Hematopoietic multipotent progenitor cell (in vitro differentiated cells): ENCODE measurements at places on chromosomes 7 and 10. TPM values are rescaled to one million over a fixed set of nuclear protein-coding genes. Genes with fewer than 3 reads are reported as not detected.

SUN3 gene
- total RNA-seq, result not detected

DNA sequence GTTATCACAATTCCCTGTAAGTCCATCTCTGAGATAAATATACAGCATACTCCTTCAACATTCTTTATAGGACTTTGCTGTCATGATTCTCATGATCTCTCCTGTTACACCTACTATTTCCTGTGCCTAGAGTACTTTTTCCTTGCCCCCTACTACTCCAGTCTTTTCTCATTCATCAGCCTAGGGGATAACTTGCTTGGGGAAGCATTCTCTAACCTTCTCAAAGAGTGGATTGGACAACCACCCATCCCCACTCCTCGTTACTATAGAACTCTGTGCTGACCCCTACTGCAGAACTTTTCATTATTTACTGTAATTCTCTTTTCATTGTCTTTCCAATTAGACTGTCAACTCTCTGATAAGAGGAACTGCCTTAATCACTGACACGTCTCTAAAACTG, 57.4 kb upstream of the TFEC start:
- no peak for DNase-seq

GRCh38 chr7:2613098-2613930, 18.5 kb upstream of the TTYH3 start:
- no peak for DNase-seq

HILPDA gene
- 7.5 TPM for total RNA-seq

DNA sequence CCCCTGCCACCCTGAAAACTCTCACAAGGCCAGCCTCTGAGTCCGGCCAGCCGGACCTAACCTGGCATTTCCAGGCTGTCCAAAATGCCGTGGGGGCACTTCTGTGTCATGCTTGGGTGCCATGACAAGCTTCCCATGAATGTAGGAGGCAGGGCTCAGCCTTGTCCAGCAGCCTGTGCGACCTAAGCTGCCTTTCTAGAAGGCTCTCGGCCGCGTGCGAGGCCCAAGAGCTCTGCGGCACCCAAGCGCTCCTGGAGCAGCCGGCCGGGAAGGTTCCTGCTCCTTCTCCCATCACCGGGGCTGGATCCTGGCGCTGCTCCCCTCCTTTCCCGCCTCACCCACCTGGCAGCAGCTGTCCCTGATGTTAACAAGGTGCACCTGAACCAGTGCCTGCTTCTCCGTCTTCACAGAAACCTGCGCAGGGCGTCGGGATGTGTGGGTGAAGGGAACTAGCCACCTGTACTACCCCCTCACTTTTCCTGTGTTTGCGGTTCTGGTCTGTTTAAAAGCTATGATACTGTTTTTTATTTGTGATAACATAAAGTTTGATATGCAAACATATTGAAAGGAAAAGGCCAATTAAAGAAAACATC, 6.1 kb downstream of the GPER1 start:
- no peak for DNase-seq

DNA sequence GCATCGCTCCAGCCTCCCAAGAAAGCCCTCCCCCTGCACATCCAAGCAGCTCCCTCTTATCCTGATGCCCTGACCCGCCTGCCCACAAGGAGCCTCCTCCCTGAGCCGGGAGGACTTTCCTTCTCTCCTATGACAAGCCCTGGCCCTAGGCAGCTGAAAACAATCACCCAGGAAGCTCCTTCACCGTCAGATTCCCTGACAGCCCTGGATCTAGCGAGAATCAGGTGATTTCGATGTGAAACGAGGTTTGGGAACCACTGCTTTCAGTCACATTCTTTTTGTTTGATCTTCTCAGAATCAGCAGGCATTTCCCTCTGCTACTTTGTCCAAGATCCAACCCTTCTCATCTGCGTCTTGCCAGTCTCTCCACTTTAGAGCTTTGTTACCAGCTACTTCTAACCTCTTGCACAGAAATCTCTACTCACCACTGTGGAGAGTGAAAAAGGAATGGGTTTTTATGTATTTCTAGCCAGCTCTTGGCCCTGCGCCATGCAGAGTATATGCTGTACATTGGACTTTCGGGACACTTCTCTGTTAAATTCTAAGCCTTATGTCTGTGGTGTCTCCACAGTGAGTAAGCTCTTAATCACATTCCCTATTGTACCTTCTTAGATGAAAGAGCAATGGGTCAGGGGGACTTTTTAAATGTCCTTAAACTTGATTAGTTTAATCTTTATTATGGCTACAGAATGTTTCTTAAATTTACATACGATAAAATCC, 253.2 kb upstream of the C7orf33 start:
- no peak for DNase-seq

DNA sequence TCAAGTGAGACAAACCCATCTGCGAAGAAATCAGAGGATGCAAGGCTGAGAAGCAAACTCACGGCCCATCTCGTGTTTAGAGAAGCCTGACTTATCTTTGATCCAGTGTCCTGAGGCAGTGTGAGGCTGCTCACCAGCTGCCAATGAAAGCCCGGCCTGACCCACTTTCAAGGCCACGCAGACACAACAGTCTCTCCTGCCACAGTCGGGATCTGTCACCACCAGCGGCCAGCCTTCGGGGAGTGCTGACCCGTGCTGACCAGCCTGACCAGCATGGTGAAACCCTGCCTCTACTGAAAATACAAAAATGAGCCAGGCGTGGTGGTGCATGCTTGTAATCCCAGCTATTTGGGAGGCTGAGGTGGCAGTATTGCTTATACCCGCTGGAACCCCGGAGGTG, 7.4 kb upstream of the DNAJB6 start:
- DNase-seq, result no peak

GRCh38 chr10:16787361-16787791, 29.8 kb downstream of the RSU1 start:
- DNase-seq, result no peak

GRCh38 chr10:53601260-53601875, 828.8 kb upstream of the MBL2 start:
- peak; percentile 9 for DNase-seq

BLVRA gene
- 22.6 TPM for total RNA-seq

TAS2R41 gene
- total RNA-seq, result 1.3 TPM

TLX1 gene
- total RNA-seq, result not detected

DNA sequence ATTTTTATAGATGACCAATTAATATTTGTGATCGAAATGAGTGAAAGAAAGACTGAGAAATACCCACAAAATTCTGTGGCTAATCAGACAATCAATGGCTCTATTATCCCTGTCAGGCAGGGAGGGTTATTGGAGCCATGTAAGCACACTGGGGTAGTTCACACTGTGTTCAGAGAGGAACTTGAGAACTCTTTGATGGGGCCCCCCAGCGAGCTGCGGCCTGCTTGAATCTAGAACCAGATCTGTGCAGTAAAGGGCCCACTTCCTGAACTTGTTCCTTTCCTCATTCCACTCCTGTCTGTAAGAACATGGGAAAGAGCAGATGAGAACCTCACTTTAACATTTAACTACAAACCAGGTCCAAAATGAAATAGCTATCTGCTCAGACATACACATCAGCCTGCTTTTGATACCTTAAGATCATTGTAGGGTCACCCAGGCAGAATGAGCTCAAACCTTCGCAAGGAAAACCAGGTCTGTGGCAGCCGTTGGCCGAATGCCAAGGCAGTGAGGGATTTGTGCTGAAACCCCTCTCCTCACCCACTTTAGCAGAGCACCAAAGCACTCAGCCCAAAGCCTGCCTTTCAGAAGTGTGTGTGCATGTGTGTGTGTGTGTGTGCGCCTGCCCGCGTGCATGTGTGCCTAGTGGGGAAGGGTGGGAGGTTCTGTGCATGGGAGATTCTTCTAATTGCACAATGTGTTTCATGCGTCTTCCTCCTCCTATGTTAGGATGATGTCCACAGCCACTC, 365.6 kb upstream of the MGMT start:
- DNase-seq, result peak; percentile 60

SFRP5 gene
- 1.9 TPM for total RNA-seq

DNA sequence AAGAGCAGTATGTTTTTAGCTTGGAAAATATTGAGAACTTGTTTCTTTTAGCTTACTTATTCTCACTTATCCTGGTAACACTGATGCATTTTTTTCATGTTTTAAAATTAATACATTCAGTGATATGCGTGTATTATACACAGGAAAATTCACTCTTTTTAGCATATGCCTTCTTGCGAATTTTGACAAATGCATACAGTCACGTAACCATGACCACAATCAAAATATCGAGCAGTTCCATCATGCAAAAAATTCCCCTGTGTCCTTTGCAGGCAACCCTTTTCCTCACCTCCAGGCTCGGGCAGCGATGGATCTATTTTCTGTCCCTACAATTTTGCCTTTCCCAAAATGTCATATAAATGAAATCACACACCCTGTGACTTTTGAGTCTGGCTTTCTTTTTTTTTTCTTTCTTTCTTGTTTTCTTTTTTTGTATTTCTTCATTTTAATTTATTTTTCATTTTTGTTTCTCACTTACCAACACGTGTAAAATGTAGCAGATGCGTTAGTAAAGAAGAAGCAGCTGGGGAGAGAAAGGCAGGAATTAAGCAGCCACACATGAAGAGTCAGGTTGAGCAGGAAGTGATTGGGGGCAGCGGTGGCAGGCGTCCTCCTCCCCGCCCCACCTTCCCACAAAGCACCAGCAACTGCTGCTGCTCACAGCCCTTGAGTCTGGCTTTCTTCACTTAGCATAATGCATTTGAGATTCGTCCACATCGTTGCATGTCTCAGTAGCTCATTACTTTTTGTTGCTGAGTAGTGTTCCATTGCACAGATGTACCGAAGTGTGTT, 29.9 kb downstream of the ADRB1 start:
- no peak for DNase-seq

DNA sequence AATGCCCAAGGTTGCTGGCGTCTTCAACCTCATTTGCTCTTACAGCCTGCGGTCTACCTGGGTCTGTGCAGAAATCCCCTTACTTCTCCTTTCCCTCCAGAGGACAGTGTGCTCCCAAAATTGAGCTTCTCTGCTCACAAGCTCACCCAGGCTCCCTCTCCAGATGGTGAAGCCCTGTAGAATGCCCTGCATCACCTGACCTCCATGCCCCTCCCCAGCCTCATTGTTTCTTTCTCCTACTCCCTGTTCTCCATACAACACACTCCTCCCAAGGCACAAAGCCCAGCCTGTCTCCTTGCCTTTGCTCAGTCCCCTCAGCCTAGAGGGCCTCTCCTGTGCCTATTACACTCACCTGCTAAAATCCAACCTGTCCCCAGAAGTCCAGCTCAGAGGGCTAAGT, 3.5 kb downstream of the CRHR2 start:
- DNase-seq, result no peak

- DNase-seq, result peak; percentile 81
Observed at GRCh38 chr10:98619446-98619845, 172.7 kb upstream of the HPS1 start.

GRCh38 chr7:96182424-96183158, 139.3 kb downstream of the SLC25A13 start:
- no peak for DNase-seq

DNA sequence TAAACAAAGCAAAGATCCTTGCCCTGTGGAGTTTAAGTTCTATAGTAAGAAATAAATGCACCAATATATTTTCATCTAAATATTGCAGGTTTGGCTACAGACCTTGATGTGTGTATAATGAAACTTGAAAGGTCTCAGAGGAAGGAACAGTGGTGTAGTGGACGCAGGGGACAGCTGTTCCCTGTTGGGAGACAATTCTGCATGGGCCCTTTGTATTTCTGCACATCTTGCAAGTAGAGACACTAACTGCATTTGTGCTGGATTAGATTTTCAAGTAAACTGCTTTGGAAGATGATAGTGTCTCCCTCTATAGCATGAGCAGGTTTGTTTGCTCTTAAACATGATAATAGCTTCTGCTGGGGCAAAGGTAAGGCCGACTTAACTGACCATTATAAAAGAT, 57.5 kb upstream of the FAM133B start:
- DNase-seq, result no peak

GRCh38 chr7:132553031-132553430, 23.2 kb downstream of the PLXNA4 start:
- no peak for DNase-seq
